Left renal pelvis (tissue), 4 donors: ENCODE measurements at places on chromosomes 2 and 18. TPM values are rescaled to one million over a fixed set of nuclear protein-coding genes. Genes with fewer than 3 reads are reported as not detected.
A peak's percentile ranks its signal among the peaks of the same experiment; 100 is the strongest.

- DNase-seq: no peak
These were observed 75.7 kb upstream of the CDCA7 start for GRCh38 chr2:173278794-173279526.

- DNase-seq: no peak
These were observed 109.8 kb downstream of the SH3BP4 start for GRCh38 chr2:235061656-235062055.

- DNase-seq: no peak
These were observed 49.1 kb downstream of the NGEF start for GRCh38 chr2:232963913-232964312.

Gene SULT1C4
- polyA plus RNA-seq: 55.5 TPM

DNA sequence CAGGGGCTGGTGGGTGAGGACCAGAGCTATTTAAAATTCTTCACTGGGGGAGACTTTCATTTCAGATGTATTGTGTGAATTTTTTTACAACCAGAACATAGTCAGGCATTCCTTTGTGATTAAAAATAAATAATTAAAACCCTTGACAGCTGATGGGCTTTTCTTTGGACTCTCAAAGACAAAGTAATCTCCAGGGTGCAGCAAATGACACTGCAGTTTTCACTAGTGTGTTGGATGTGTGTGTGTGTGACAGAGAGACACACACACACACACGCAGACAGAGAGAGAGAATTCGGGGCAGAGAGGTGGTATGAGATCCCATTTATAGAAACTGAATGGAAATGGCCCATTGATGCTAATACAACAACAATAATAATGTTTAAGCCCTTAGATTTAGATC is 10.3 kb upstream of the GALNT14 start:
- no peak for DNase-seq

Gene GALNT14
- polyA plus RNA-seq: 47.3 TPM

DNA sequence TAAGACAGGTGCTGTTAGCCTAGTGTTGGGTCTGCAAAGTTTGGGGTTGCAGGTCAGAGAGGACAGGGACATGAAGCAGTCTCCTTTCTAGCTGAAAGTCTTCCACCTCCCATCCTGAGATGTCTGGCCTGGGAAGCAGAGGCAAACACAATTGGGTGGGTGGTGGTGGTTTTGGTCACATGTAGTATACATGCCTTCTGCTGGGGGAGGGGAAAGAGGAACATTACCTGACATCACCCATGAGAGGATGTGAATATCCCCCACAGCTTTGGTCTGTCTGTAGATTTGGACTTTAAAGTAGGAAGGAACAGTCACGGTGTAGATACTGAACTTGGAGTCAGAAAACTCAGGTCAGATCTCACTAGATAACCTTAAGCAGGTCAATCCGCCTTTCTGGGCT is 4.6 kb upstream of the DNAJC5G start:
- no peak for DNase-seq

Gene UBE2E3
- 193 TPM for polyA plus RNA-seq

GRCh38 chr2:149167941-149168340 is 129.4 kb downstream of the LYPD6B start:
- no peak for DNase-seq

DNA sequence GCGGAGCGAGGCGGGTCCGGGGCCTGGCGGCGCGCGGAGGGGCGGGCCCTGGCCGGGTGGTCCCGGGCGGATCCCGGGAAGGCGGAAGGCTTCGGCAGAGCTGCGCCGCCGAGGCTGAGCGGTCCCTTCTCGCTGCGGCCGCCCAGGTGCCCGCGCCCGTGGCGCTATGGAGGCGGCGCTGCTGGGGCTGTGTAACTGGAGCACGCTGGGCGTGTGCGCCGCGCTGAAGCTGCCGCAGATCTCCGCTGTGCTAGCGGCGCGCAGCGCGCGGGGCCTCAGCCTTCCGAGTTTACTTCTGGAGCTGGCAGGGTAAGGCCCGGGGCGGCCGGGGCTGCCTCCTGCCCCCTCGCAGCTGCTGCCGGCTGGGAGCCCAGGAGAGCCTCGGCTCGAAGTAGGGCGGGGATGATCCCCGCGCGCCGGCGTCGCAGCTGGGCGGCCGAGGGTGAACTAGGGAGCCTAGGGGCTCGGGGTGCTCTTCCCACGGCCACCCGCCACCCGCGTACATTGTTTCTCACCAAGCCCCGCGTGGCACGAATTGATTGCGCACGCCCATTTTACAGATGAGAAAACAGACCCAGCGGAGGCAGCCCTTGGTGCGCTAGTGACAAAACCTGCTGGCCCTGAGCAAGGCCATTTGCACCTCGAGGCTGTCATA is at the start of gene SLC66A3:
SLC66A3 (plus strand) TSS at position 87 of the 655 bp plus-strand sequence; CDS start at position 167, 80 bp downstream.
- DNase-seq: peak; percentile 76

- DNase-seq: no peak
These were observed 135.3 kb downstream of the C1D start for GRCh38 chr2:67927501-67927900.

Gene DTNA
- 20.8 TPM for polyA plus RNA-seq

Gene SULT1C2
- polyA plus RNA-seq: 3.2 TPM

GRCh38 chr2:27709960-27710575 is 46.4 kb downstream of the SLC4A1AP start:
- no peak for DNase-seq

DNA sequence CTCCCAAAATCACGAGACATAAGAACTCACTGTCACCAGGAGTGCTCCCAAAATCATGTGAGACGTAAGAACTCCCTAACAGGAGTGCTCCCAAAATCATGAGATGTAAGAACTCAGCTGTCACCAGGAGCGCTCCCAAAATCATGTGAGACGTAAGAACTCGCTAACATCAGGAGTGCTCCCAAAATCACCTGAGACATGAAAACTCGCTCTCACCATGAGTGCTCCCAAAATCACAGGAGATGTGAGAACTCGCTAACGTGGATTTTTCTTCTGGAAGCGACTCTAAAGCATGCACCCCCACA is 53.1 kb downstream of the CTDP1 start:
- no peak for DNase-seq

Gene GATA6
- 13.3 TPM for polyA plus RNA-seq

DNA sequence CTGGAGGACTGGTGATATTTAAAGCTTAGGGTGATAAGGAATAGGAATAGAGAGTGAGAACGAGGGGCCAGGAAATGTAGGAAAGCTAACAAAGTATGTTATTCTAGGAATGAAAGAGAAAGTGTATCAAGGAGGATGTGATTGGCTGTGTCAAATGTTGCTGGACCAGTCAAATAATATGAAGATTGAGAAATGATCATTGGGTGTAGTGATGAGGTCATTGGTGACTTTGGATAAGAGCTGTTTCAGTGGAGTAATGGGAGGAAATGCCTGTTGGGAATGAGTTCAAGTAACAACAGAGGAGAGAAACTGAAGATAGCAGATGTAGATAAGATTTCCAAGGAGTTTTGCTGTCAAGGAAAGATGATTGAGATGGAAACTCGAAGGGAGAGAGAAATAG is 74.4 kb downstream of the UBE2E3 start:
- no peak for DNase-seq

Gene SIX3
- not detected for polyA plus RNA-seq

DNA sequence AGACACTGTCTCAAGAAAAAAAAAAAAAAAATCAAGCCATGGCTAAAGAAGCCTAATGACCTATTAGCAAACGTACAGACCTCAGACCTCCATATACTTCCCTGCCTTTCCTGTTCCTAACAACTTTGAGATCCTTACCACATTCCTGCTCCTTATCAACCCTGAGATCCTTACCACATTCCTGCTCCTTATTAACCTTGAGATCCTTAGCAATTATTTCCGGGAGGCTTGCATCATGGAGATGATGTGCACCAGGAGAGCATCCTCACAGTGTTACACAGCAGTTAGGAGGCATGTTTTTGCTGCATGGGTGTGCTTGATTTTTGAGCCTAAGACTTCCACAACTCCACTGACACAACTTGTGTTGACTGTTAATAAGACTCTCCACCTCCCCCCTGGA is 54.6 kb upstream of the RASGRP3 start:
- no peak for DNase-seq

- DNase-seq: no peak
These were observed 12.9 kb upstream of the MARCO start for GRCh38 chr2:118929059-118929458.

GRCh38 chr18:11021477-11021876 is 127.9 kb downstream of the PIEZO2 start:
- no peak for DNase-seq

DNA sequence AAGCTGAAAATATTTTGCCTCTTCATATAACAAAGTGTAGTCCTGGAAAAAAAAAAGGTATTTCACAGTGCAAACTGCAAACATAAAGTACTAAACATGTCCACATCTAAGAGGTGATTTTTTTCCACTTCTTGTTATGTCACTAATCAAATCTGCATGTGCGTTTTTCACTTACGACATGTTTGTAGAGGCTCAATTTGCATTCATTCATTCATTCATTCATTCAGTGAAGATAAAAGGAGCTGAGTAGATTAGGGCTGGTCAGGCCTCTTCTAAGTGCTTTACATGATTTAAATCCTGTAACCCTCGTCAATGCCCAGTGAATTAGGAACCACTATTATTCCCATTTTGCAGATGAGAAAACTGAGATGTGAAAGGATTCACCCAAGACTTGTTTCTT is 88.5 kb downstream of the KCTD1 start:
- no peak for DNase-seq

- peak; percentile 15 for DNase-seq
These were observed at the start of gene SCN2A for GRCh38 chr2:165239230-165239629. Gene SCN2A (plus strand): TSS chr2:165239414. CDS start chr2:165295824, 56,410 bp downstream.

Gene IL36A
- not detected for polyA plus RNA-seq

GRCh38 chr2:176876493-176877103 is 336.0 kb upstream of the HNRNPA3 start:
- DNase-seq: no peak

GRCh38 chr2:127453392-127454171 is 35.4 kb downstream of the PROC start:
- DNase-seq: no peak

DNA sequence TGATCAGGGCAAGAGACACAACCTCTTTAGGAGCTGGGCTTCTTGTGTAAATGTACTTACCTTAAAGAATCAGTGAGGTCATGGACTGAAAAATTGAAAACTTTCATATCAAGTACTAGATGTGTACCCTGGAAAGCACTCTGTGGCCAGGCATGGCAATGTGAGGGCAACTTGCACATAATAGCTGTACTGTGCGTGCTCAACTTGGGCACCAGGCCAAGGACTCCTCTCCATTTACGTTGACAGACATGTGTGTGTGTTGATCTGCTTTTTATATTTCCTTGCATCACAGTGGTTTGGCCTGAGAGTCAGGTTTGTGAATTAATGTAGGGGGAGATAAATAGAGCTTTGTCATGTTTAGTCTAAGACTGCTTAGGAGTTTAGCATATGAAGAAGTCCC is 669.5 kb upstream of the REG3G start:
- DNase-seq: no peak

Gene HK2
- polyA plus RNA-seq: 4.0 TPM

GRCh38 chr18:62767836-62768557 is 52.7 kb downstream of the PHLPP1 start:
- DNase-seq: no peak

DNA sequence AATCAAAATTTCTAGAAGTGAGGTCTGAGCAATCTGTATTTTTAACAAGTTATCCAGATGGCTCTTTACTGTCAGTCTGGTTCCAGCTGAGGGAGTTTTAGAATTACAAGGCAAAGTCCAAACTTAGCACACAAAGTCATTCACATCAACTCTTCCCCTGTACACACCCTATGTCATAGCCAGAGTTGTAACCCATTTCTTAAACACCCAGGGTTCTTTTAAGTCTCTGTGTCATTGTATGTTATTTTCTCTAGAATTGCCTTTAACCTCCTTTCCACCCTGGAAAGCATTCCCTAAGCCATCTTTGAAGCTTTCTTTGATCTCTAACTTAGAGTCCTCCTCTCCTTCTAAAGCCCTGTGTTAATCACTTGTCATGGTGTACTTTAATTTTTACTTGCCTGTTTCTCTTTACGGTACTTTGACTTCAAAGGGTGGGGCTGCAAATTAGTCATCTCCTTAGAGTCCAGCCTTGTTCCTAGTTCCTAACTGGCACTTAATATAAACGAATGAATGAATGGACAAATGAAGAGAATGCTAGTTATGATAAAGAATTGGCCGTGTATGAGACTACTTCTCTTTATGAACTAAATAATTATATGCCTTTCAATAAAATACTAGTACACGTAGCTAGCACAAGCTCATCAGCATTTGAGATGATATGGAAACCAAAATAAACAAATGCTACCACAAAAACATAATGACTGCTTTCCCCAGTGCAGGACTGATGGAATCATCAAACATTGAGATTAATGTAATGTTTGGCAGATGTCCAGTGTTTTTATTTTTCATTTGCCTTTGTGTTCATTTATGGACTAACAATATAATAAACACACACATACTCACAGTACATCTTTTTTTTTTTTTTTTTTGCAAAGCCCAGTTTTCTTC is 11.9 kb upstream of the ACTR3 start:
- no peak for DNase-seq

DNA sequence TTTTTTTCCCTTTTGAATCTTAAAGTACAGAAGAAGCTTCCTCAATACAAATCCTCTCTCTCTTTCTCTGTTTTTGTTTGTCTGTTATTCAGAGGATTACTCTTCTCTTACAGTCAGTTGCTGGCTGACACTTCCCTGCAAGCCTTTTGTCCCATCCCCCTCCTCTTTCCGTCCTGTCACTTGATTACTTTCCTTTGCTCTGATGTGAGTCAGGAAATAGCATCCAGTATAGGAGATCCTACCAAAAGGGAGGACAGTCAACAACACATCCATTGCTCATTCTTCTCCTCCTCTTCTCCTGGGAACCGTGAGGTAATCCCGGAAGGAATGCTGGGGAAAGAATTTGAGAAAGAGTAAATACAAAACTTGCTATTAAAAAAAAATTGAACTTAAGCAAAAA is 79.3 kb upstream of the SCN7A start:
- no peak for DNase-seq

Gene FKBP1B
- 10.3 TPM for polyA plus RNA-seq

- no peak for DNase-seq
These were observed 541.7 kb downstream of the MBD2 start for GRCh38 chr18:53682796-53683195.

GRCh38 chr2:162197069-162197825 is 45.2 kb upstream of the GCG start:
- no peak for DNase-seq

GRCh38 chr2:29134933-29135332 is 19.7 kb downstream of the CLIP4 start:
- DNase-seq: no peak

GRCh38 chr2:182359990-182360662 is 66.7 kb downstream of the PDE1A start:
- no peak for DNase-seq

Gene LDAH
- polyA plus RNA-seq: 39.9 TPM
